Adrenal gland (tissue), 19 donors: ENCODE measurements at places on chromosomes 1 and 21. TPM values are rescaled to one million over a fixed set of nuclear protein-coding genes. Genes with fewer than 3 reads are reported as not detected.

- no peaks in the 10 kb centered on the region for H3K27me3 ChIP-seq
- H3K27ac ChIP-seq: no peak overlapping the region
- H3K4me3 ChIP-seq: no peak overlapping the region
- no peak for DNase-seq
These were observed 137.0 kb upstream of the DPT start for GRCh38 chr1:168865850-168866620.

DNA sequence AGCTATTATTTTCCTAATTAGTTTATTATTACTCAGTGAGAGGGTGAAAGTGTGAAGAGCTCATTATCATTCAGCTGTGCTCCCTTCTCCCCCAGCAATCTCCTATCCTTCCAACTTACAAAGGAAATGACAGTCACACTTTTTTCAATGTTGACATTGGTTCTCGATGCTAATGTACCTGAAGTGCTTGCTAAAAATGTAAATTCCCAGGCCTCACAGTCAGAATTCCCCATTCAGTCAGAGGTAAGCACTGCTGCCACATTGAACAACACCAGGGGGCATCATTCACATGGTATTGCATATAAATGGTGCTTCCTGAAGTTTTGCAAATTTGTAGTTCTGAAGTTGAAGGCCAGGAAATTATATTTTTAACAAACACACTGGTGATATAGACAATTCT, 132.7 kb upstream of the FOXD3 start:
- H3K36me3 ChIP-seq: no peaks in the 10 kb centered on the region
- H3K4me1 ChIP-seq: no peaks in the 10 kb centered on the region

INAVA gene
- 0.21 TPM for total RNA-seq

DDAH1 gene
- total RNA-seq: 84.5 TPM

DNA sequence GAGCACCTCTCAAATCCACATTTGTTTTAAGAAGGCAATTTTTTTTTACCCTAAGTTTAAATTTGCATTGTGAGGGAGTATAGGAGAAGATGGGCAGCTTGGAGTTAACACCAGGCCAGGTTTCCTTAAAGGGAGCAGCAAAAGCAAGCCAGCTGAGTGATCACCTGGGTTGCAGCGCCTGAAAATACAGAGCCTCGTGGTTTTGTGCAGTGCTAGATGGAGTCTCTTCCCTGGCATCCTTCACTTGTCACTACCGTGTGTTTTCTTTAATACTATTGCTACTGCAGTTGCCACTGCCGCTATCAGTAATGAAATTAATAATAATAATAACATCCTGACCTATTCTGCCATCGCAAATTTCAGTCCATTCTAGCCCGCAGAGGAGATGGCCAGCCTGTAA, 35.2 kb upstream of the VAV3 start:
- H3K27me3 ChIP-seq: no peaks in the 10 kb centered on the region
- H3K27ac ChIP-seq: no peak overlapping the region
- no peaks in the 10 kb centered on the region for H3K4me1 ChIP-seq
- H3K4me3 ChIP-seq: no peak overlapping the region
- DNase-seq: no peak

DNA sequence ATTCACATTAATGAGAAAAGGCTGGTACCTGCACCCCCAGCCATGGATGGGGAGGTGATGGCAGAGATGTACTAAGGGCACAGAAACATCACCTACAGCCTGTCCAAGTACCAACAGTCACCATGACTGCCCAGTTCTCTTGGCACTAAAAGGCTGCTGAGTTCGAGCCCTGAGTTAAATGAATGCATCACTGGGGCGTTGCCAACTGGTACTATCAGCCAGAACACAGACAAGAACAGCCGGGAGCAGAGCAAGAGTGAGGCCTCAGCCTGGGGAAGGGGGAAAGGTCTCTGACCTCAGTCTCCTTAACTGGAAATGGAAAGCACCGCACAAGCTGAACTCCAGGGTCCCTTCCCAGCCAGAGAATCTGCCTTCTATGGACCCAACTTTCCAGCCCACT, 60.5 kb downstream of the GLIS1 start:
- H3K27me3 ChIP-seq: no peaks in the 10 kb centered on the region
- no peak for DNase-seq
- H3K27ac ChIP-seq: no peak overlapping the region
- H3K36me3 ChIP-seq: no peaks in the 10 kb centered on the region
- no peak overlapping the region for H3K4me3 ChIP-seq

KMO gene
- 1.1 TPM for total RNA-seq

- H3K36me3 ChIP-seq: no peaks in the 10 kb centered on the region
- no peaks in the 10 kb centered on the region for H3K27me3 ChIP-seq
- no peak overlapping the region for H3K27ac ChIP-seq
- DNase-seq: no peak
These were observed 115.7 kb downstream of the LIPI start for GRCh38 chr21:14095056-14095455.

DNA sequence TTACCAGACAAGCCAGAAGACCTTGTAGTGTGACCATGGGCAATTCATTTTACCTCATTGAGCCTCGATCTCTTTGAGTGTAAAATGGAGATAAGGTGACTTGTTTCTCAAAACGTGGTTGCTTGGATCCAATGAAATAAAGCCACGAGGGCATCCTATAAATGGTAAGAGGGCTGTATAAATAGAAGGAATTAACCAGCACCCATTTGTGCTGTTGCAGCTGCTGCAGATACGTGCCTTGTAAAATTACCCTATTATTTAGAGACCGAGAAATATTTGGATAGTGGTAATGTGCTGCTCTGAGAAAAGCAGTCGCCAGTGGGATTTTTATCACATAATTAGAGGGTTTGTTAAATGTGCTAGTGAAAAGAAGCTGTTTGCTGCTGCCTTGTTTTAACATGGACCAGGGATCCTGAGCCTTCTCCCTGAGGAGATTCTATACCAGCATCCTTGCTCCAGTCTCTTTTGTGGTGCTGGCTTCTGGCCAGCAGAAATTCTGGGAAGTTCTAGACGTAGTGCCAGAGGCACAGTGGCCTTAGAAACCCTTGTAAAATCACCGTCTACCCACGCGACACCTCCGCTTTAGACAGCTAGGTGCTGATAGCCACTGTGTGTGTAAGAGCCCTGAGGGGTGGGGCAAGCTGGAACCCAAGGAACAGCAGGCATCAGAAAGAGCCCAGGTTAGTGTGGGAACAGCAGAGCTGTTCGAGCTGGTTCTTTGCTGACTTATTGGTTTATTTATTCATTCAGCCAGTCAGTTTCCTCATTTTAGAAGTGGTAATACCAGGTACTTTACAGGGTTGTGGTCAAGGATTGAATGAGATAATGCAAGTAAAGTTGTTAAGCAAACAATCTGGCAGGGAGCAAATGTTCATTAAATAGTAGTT, 137.5 kb downstream of the NOS1AP start:
- H3K27ac ChIP-seq: no peak overlapping the region
- no peaks in the 10 kb centered on the region for H3K36me3 ChIP-seq
- no peaks in the 10 kb centered on the region for H3K27me3 ChIP-seq
- no peak for DNase-seq

FLG2 gene
- not detected for total RNA-seq

DNA sequence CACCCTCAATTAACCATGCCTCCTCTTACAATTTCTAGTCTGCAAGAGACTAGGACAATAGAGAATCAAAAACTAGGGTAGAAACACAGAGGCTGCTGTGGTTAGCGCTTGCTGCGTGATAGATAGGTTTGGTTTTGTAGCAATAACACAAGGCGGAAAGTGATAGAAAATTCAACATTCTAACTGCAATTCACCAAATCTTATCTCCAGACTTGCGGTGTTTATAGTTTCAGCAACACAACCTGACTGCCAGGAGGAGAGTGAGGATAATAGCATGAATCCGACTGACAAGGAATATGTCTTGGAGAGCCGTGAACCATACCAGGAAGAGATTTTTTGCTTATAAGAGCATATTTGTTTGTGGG, 30.7 kb upstream of the IFNAR2 start:
- H3K27ac ChIP-seq: peak overlapping the region; percentile 75
- no peak for DNase-seq
- H3K36me3 ChIP-seq: no peaks in the 10 kb centered on the region
- H3K4me1 ChIP-seq: peaks cover 12% of the 10 kb centered on the region

DNA sequence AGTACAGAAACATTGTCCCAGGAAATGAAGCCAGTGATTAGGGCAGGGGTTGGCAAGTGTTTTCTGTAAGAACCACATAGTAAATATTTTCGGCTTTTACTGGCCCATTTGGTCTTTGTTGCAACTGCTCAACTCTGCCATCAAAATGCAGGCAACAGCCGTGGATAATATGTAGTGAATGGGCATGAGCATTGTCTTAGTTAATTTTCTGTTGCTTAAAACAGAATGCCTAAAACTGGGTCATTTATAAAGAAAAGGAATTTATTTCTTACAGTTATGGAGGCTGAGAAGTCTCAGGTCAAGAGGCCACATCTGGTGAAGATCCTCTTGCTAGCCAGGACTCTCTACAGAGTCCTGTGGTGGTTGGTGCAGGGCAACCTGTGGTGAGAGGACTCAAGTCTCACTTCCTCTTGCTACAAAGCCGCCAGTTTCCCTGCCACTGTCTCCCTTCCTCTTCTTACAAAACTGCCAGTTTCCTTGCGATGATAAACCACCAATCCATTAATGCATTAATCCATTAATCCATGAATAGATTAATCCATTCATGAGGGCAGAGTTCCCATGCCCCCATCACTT, 166.4 kb downstream of the PSMG1 start:
- H3K4me3 ChIP-seq: no peak overlapping the region
- DNase-seq: no peak
- H3K4me1 ChIP-seq: peaks cover 7% of the 10 kb centered on the region
- H3K27ac ChIP-seq: no peak overlapping the region
- H3K36me3 ChIP-seq: no peaks in the 10 kb centered on the region

DNA sequence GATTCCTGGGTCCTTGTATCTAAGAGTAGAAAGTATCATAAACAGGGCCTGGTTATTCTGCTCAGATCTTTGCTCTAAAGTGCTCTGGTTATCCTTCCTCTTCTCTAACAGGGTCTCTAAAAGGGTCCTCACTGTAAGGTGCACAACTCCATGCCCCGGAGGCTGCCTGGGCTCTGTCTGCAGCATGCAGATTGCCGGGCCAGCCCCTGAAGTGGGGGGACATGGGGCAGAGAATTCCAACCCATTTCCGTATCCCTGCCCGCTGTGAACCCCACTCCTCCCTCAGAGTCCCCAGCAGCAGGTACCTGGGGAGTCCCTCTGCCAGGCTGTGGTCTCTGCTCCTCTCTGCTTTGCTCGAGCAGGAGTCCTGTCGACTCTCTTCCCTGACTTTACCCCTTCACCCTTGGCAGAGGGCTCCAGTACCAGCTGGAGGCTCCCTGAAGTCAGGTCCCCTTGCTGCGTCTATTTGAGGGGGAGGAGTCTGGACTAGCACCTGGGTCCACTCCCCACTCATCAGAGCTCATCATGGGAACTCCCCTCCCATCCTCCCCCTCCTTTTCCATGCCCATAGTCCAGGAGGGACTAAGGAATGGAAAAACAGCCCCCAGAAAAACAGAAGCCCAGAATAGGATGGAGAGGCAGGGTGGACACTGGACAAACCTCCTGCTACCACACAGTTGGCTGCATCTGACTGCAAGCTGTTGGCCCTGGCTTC, 12.1 kb downstream of the BLACAT1 start:
- H3K4me3 ChIP-seq: no peak overlapping the region
- H3K4me1 ChIP-seq: no peaks in the 10 kb centered on the region
- no peaks in the 10 kb centered on the region for H3K36me3 ChIP-seq
- H3K27me3 ChIP-seq: no peaks in the 10 kb centered on the region
- no peak for DNase-seq

DNA sequence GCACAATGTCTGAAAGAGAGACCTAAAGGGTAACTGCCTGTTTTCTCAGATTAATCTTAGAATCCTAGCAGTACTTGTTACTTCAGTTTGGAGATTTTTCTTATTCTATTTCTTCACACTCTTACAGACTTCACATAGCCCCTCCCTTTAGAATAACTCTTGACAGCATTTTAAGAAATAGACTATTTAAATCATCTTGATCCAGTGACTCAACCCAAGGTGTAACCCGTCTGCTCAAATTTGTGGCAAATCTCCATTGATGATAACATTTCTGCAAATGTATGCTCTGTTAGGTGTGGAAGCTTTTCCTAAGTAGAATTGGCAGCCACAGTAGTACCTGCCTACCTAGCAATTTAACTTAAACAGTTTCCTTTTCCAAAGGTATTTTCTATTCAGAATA, 391.2 kb downstream of the DISC1 start:
- no peak for DNase-seq
- H3K36me3 ChIP-seq: no peaks in the 10 kb centered on the region
- peaks cover 12% of the 10 kb centered on the region for H3K4me1 ChIP-seq
- no peak overlapping the region for H3K27ac ChIP-seq

- H3K36me3 ChIP-seq: peaks cover 17% of the 10 kb centered on the region
- H3K27me3 ChIP-seq: no peaks in the 10 kb centered on the region
- H3K4me3 ChIP-seq: no peak overlapping the region
- H3K4me1 ChIP-seq: peaks cover 45% of the 10 kb centered on the region
- DNase-seq: no peak
These were observed 7.5 kb downstream of the CNN3 start for GRCh38 chr1:94919241-94920030.

DNA sequence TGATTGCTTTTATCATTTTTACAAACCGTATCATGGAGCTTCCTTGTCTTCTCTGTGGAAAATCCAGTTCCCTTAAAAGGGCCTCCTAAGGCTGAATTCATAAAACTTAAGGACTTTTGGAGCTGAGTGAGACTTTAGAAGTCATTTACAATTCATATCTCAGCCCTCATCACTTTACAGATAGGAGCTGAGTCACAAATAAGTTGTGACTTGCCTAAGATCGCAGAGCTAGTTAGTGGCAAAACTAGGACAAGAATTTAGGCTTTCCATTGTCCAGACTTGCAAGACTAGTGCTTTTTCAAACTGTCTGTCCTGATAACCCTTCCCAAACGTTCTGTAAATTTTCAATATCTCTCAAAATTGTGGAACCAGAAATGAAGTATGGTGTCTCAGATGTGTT, 37.3 kb downstream of the C1orf21 start:
- DNase-seq: no peak
- no peaks in the 10 kb centered on the region for H3K36me3 ChIP-seq
- no peak overlapping the region for H3K4me3 ChIP-seq
- peaks cover 63% of the 10 kb centered on the region for H3K4me1 ChIP-seq
- H3K27me3 ChIP-seq: no peaks in the 10 kb centered on the region

GJB3 gene
- 0.14 TPM for total RNA-seq

GRCh38 chr21:44881198-44881872, 7.8 kb upstream of the PTTG1IP start:
- H3K27ac ChIP-seq: peak overlapping the region; percentile 83
- H3K4me1 ChIP-seq: peaks cover 5% of the 10 kb centered on the region
- H3K36me3 ChIP-seq: no peaks in the 10 kb centered on the region
- H3K27me3 ChIP-seq: no peaks in the 10 kb centered on the region

- H3K36me3 ChIP-seq: no peaks in the 10 kb centered on the region
- no peak for DNase-seq
- H3K27ac ChIP-seq: no peak overlapping the region
- H3K4me3 ChIP-seq: no peak overlapping the region
These were observed 45.8 kb downstream of the SSX2IP start for GRCh38 chr1:84644472-84644871.
